ENCODE measurements at places on chromosomes 13 and 19. TPM values are rescaled to one million over a fixed set of nuclear protein-coding genes. Genes with fewer than 3 reads are reported as not detected.

DNA sequence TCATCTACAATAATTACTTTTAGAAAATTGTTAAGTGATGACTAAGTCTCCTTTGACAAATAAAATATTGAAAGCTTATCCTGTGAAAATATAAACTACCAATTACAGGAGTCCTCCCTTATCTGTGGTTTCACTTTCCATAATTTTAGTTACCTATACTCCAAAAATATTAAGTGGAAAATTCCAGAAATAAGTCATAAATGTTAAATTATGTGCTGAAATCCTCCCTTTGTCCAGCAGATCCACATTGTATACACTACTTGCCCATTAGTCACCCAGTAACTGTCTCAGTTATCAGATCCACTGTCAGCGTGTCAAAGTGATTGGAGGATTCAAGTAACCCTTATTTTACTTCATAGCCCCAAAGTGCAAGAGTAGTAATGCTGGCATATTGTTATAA, 98.1 kb downstream of the SERP2 start:
- no peak for DNase-seq

DNA sequence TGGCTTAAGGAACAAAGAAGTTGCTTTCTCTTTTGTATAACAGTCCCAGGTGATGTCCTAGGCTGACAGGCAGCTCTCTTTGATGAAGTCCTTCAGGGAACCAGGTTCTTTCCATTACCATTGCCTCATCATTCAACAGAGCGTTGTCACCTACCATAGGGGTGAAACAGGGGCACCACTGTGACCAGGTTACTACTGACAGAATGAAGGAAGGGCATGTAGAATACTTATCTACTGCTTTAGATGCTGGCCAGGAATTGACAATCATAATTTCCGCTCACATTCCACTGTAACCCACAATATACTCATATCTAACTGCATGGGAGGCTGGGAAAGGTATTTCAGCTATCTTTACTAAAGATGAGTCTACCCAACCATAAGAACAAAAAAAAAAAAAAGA, 148.0 kb upstream of the FNDC3A start:
- no peak for DNase-seq

GRCh38 chr13:113280126-113280525, 16.9 kb upstream of the LAMP1 start:
- no peak for DNase-seq

DNA sequence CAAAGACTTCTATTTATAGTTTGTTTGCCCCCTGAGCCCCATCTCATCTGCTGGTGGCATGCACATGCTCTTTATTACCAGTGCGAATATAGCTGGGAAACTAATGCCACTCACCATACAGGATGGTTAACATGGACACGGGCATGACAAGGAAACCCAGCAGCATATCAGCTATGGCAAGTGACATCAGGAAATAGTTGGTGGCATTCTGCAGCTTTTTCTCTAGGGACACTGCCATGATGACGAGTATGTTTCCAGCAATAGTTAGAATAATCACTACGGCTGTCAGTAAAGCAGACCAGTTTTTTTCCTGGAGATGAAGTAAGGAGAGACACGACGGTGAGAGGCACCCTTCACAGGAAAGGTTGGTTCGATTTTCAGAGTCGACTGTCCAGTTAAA, 1.5 kb downstream of the HTR2A start:
- no peak for DNase-seq

Gene HPN
- total RNA-seq, result not detected

Measured in chondrocyte (in vitro differentiated cells).